ENCODE measurements at places on chromosomes 6 and 20. TPM values are rescaled to one million over a fixed set of nuclear protein-coding genes. Genes with fewer than 3 reads are reported as not detected.

SLC17A3 gene
- not detected for total RNA-seq

TRIM31 gene
- total RNA-seq, result not detected

EMILIN3 gene
- total RNA-seq, result not detected

SPAG4 gene
- total RNA-seq, result 6.9 TPM

PLA2G7 gene
- total RNA-seq, result 0.19 TPM

CCDC28A gene
- 8.8 TPM for total RNA-seq

CENPQ gene
- total RNA-seq, result 7.8 TPM

ADAM33 gene
- total RNA-seq, result under 0.01 TPM

CRIP3 gene
- not detected for total RNA-seq

C20orf144 gene
- total RNA-seq, result 0.10 TPM

LPIN3 gene
- total RNA-seq, result 0.65 TPM

TOX2 gene
- total RNA-seq, result 3.9 TPM
